ENCODE measurements at places on chromosomes 11 and 22.
A peak's percentile ranks its signal among the peaks of the same experiment; 100 is the strongest.

GRCh38 chr11:74650498-74650897 is 58.1 kb downstream of the POLD3 start:
- peak; percentile 22 for DNase-seq

GRCh38 chr11:32200136-32200847 is 109.4 kb downstream of the RCN1 start:
- no peak for DNase-seq

DNA sequence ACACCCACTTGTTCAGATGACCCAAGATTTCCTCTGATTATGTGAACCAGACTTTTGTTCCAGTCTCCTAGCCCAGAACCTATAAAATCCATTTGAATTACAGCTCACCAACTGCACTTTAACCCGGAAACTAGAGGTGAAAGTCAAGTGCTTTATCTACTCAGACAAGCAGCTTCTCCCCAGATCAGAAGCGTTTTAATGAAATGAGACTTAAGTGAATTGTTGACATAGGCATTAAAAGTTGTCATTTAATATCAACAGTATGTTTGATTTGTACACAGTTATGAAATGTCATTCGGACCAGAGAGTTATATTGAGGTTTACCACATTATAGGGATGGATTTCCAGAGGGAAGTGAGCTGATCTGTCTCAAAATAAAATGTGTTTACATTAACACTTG is 52.0 kb downstream of the CADM1 start:
- no peak for DNase-seq

- peak; percentile 37 for DNase-seq
Measured at GRCh38 chr11:65558002-65558929, at the start of gene LTBP3. Gene LTBP3, minus strand, starts transcription at chr11:65558359. Its CDS starts 400 bp downstream, at chr11:65557959.

- no peak for DNase-seq
Measured at GRCh38 chr11:44840085-44840478, 110.6 kb downstream of the TP53I11 start.

GRCh38 chr11:110526323-110526722 is 96.6 kb downstream of the FDX1 start:
- no peak for DNase-seq

DNA sequence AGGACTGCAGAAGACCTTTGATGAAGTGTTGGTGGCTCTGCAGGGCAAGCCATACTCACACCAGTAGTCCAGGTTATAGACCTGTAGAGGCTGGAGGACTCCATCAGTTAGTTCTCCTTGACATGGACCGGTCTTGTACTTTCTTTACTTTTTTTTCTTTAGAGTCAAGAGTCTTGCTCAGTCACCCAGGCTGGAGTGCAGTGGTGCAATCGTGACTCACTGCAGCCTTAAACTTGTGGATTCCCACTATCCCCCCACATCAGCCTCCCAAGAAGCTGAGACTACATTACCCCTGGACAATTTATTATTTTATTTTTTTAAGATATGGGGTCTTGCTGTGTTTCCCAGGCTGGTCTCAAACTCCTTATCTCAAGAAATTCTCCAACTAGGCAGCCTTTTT is 49.6 kb upstream of the E2F8 start:
- no peak for DNase-seq

- no peak for DNase-seq
Measured at GRCh38 chr22:30445438-30446145, 20.0 kb downstream of the MTFP1 start.

- DNase-seq: no peak
Measured at GRCh38 chr22:44365191-44365590, 52.4 kb upstream of the SHISAL1 start.

DNA sequence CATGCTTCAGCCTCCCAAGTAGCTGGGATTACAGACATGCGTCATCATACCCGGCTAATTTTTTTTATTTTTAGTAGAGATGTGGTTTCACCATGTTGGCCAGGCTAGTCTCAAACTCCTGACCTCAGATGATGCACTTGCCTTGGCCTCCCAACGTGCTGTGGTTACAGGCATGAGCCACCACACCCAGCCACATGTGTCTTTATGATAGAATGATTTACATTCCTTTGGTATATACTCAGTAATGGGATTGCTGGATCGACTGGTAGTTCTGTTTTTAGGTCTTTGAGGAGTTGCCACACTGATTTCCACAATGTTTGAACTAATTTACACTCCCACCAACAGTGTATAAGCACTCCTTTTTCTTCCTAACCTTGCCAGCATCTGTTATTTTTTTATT is 276.2 kb downstream of the METTL15 start:
- no peak for DNase-seq

DNA sequence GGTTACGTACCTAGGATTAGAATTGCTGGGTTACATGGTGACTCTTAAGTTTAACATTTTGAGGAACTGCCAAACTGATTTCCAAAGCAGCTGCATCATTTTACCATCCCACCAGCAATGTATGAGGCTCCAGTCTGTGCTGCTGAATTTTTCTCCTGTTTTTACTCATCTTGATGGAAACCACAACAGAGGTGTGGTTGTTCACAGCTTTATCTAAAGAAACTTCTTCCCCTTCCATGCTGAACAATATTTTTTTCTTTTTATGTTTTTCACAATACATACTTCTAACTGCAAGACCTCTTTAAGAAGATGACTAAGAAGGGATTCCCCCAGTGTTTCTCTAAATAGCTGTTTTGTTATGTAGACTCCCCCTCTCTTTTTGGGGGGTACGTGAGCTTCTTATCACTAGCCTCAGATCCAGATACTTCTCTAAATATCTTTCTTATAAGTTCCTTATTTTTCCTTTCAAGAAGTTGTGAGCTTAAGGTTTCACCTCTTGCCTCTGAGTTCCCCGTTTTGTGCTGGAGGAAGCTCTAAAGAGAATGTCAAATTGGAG is 24.0 kb downstream of the TCP11L1 start:
- no peak for DNase-seq

DNA sequence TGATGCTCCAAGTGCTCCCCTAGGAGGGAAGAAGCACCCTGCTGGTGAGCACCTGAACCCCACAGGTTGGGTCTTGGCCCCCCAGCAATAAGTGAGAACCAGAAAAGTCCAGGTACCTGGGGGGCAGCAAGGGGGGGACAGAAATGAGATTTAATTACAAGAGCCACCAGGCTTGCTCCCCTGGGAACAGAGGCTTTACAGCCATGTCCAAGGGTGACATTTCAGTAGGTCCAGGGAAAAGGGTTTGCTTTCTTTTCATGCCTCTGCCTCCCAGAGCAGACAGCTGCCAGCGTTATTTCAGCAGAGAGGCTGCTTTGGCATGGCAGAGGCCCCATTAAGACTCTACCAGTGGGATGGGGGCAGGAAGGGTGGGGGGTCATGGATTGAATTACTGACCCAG is 437.7 kb downstream of the BUD13 start:
- no peak for DNase-seq

DNA sequence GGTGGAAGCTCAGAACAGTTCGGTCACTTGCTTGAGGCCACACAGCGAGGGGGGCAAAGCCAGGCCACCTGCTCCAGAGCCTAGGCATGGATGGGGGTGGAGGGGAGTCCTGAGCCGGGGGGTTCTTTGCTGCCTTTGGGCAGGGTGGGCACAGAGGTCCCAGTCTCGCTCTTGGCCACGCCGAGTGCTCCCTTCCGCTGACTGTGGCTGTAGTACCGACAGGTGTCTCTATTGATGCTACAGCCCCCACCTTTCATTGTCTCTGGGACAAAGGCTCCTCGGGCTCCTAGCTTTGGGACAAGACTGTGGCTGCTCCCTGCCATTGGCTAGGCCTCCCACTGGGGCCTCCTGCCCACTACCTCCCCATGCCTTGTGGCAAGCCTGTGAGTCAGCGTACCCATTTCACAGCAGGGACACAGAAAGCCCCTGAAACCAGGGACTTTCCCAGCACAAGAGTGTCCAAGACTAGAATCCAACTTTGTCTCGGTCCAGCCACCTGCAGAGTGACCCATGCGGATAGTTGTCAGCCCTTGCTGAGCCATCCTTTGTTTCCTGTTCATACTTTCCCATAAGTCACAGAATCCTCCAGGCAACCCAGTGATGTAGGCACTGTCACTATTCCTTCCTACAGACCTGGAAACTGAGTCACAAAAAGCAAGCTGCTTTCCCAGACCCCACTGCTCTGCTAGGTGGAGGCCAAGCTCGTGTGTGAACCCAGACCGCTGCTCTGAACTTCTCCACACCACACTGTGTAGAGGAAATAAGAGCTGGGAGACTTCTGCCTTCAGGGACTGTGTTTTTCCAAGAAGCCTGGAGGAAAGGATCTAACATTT is 17.2 kb downstream of the MYEOV start:
- DNase-seq: no peak

- DNase-seq: no peak
Measured at GRCh38 chr11:44260081-44260480, 49.9 kb downstream of the ALX4 start.

DNA sequence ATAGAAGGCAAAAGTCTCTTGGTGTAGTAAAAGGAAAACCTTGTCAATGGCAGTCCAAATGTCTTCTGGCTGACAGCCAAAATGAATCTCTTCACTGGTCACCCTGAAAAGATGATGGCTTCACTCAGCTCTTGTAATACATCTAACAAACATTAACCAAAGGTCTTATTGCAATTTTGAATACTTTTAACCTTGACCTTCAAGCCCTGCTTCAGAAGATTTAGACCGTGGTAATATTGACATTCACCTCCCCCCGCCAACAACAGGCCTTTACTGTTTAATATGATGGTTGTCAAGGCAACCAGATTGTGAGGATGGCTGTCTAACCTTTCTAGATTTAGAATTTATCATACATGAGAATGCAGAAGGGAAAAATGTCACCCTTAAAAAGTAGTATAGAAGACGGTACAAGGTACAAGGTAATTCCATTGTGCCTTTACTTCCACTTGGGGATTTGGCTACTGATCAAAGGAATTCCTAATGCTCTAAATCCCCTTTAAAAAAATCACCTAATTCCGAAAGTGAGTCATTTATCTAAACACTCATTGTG is 342.3 kb downstream of the LARGE1 start:
- DNase-seq: no peak

DNA sequence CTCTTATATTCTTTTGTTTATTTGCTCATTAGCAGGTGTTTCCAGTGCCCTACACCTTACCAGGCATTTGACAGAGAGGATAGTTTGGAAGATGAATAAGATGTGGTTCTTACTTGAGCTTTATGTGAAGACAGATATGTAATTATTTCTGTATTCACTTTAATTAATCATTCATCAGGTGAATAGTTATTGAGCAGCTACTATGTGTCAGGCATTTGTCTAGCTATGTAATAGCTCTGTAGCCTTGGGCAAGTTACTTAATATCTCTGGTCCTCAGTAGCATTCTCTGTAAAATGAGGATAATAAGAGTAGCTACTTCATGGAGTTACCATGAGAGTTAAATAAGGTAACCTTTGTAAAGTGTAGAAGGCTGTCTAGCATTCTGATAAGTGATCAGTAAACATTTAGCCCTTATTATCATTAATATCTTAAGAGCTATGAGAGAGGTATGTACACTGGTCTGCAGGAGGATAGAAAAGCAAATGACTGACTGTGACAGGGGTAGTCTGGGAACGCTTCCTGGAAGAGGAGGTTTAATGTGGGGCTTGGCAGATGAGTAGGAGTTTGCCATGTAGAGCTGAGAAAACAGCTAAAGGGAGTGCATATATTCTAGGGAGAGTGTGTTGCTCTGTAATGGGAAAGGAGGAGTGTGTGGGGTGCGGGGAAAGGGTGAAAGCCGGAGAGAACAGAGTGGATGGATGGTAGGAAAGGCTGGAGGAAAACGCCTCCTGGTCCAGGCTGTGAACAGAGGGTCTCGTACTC is 56.1 kb downstream of the MICAL2 start:
- no peak for DNase-seq

DNA sequence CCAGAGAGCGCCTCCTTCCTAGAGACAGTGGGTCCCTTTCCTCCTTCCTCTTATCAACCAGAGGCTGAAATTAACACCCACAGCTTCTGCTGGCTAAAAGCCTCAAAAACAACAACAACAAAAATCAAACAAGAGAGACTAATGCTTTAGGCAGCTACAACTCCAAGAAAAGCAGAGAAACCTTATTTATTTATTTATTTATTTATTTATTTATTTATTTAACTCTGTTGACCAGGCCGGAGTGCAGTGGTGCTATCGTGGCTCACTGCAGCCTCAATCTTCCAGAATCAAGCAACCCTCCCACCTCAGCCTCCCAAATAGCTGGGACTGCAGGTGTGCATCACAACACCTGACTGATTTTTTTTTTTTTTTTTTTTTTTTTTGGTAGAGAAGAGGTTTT is 2.6 kb upstream of the B3GNT6 start:
- no peak for DNase-seq

GRCh38 chr11:100706179-100706578 is 19.1 kb downstream of the ARHGAP42 start:
- DNase-seq: no peak

GRCh38 chr11:17684550-17684949 is 34.8 kb upstream of the MYOD1 start:
- DNase-seq: no peak

DNA sequence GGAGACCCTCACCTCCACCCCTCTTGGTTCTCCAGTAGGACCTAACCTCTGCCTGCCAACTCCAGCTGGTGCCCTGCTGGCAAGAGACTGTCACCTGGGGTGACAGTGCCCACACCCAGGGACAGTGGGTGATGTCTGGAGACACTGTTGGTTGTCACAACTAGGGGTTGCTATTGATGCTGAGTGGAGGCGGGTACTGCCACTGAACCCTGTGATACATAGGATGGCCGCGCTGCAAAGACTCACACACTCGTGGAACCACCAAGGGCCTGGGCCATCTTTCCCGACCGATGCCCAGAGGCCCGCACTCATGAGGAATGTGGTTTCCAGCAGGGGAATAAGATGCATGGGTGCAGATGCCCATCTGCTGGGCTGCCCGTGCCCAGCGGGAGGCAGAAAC is 143.2 kb downstream of the SHANK2 start:
- no peak for DNase-seq

DNA sequence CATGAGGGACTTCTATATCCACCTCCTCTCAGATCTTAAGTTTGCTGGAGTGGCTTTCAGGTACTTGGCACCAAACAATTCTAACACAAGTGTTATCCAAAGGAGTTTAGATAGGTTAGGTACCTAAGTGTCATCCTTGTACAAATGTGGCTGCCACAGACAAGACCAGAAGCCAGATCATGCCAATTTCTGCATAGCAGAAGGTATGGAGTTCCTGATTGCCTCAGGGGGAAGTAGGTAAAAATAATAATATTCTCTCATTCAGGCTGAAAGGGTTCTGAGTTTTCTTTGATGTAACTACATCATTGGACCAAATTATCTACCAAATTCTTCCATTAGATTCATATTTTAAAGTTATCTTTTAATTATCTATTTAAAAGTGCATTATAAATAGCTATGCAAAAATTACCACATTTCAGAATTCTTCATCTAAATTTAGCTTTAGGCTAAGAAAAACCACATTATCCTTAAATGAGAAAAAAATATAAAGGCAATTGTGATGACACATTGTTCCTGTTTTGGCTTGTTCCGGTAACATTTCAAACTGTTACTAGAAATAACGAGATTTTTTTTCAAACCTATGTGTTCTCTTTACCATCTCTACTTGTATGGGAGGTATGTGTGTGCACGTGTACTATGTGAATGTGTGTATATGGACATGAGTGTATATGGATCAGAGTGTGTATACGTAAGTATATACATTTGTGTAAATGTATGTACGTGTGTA is 66.2 kb upstream of the POU2AF2 start:
- DNase-seq: no peak

GRCh38 chr11:85165819-85166218 is 461.3 kb downstream of the DLG2 start:
- DNase-seq: no peak
